ENCODE measurements at places on chromosomes 2 and 18.

DNA sequence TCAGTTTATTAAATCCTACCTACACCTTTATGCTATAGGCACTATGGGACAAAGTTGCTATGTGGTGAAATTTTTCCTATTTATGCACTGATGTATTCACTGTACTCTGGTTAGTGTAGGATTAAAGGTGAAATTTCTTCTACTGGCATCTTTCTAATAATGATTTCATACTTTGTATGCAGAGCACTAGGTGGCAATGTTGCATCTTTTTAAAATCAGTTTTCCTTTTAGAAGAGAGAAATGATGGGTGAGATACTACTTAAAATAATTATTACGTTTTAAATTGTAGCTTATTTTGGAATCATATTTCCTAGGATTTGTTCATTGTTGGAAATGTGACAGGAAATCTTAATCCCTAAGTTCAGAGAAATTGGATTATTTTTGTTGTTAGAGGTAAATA is 150.9 kb downstream of the CD8B2 start:
- no peak for DNase-seq

- DNase-seq = no peak
Measured at GRCh38 chr2:192546565-192546964, 351.8 kb upstream of the TMEFF2 start.

GRCh38 chr2:27085673-27086089 is 891 bp upstream of the KHK start:
- peak; percentile 24 for DNase-seq

- no peak for DNase-seq
Measured at GRCh38 chr2:8798393-8798792, 39.0 kb downstream of the KIDINS220 start.

DNA sequence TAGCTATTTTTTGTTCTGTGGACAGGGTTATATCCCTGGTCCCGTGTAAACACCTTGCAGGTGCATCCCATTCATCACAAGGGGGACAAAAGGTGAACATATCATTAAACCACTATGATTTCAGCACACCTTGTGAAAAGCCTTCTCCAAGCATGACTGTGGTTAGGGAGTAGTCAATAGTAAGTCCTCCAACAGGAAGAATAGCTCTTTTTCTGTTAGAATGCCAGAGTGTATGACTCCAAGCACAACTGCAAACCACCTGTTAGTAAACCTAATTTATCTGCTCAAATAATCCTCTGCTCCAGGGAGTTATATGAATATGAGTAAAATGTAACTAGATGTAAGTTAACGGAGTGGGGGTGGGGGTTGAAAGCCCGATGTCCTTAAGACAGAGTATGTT is 240.5 kb downstream of the AGPS start:
- DNase-seq = no peak

DNA sequence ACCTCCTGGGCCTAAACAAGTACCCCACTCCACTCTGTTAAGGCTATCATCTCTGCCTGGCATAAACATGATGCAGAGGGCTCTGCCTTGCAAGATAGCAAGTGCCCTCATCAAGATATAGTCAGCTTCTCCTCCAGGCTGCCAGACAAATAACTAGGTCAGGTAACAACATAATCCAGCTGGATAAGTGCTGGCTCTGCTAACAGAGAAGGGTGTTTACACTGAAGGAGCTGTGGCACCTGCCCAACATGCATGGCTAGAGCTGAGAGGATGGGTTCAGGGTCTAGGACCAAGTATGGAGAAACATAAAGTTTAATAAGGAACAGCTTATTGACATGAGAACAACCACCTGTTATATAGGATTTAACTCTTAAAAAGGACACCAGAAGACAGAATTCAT is 42.8 kb downstream of the DLGAP1 start:
- no peak for DNase-seq

- DNase-seq = no peak
Measured at GRCh38 chr18:9519399-9519798, 44.1 kb downstream of the RALBP1 start.
